ENCODE measurements at places on chromosomes 7 and 10.
A peak's percentile ranks its signal among the peaks of the same experiment; 100 is the strongest.

GRCh38 chr10:74047871-74048270, 50.0 kb downstream of the VCL start:
- H3K4me1 ChIP-seq: no peaks in the 10 kb centered on the region
- no peaks in the 10 kb centered on the region for H3K27me3 ChIP-seq
- no peak for DNase-seq
- H3K27ac ChIP-seq: no peak overlapping the region
- peaks cover 14% of the 10 kb centered on the region for H3K36me3 ChIP-seq
- no peak overlapping the region for H3K4me3 ChIP-seq

DNA sequence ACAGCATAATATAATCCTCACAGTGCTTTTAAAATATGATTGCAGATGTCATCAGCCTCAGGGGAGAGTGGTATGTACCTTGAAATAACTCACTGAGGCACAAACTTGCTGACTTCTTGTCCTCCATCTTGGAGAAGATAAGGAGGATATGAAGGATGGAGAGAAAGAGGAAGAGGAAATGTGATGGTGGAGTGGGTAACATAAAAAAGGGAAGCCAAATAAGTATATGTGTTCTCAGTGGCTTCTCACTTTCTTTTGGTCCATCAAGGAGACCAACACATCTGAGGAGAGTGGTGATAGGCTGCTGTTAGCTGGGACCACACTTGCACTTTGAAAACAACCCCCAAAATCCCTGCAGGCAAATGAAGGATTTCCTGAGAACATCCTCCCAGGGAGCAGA, 21.6 kb upstream of the ZNF37A start:
- no peak overlapping the region for H3K4me3 ChIP-seq
- DNase-seq: no peak
- no peaks in the 10 kb centered on the region for H3K27me3 ChIP-seq
- H3K4me1 ChIP-seq: no peaks in the 10 kb centered on the region
- no peaks in the 10 kb centered on the region for H3K36me3 ChIP-seq

GRCh38 chr7:105044449-105045070, 30.6 kb downstream of the KMT2E start:
- H3K36me3 ChIP-seq: peaks cover 19% of the 10 kb centered on the region
- no peaks in the 10 kb centered on the region for H3K4me1 ChIP-seq
- H3K27me3 ChIP-seq: no peaks in the 10 kb centered on the region
- no peak overlapping the region for H3K4me3 ChIP-seq
- no peak for DNase-seq

DNA sequence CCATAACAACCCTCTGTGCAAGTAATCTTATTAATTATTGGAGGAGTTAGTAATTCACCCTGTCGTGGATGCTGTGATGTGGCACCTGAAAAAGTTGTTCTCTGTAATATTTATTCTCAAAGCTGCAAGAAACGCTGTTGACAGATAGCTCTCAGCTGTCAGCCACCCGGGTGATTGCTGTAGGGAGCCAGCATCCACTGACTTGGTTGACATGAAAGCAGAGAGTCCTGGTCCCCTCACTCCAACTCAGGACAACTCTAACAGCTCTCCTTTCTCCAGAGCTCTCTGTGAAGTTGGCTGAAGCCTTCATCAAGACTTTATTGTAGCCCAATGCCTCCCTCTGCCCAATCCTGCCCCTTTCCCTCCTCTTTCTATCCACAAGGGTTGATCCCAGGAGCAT, 98.0 kb downstream of the FAM107B start:
- no peaks in the 10 kb centered on the region for H3K36me3 ChIP-seq
- H3K4me3 ChIP-seq: no peak overlapping the region
- no peak overlapping the region for H3K27ac ChIP-seq
- no peak for DNase-seq
- H3K27me3 ChIP-seq: no peaks in the 10 kb centered on the region

- peak; percentile 96 for DNase-seq
- no peaks in the 10 kb centered on the region for H3K4me1 ChIP-seq
- no peak overlapping the region for H3K4me3 ChIP-seq
- H3K27ac ChIP-seq: no peak overlapping the region
Observed at GRCh38 chr7:937856-938484, 16.5 kb downstream of the ADAP1 start.

DNA sequence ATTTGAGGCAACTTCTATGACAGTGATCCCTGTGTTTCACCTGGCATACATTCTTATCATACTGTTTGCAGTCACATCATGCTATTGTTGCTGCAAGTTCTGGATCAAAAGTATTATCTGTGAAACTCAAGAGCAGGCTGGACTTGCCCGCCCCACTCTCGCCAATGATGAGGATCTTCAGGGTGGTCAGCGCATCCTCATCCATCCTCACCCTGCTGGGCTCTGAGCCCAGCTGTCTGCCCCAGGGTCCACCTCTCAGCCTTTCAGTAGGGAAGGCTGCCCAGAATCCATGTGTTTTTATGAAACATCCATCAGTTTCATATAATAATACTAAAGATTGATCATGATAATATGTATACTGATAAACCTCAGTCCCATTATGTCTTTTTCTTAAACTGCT, 55.4 kb upstream of the KIF5B start:
- no peak overlapping the region for H3K4me3 ChIP-seq
- H3K27me3 ChIP-seq: no peaks in the 10 kb centered on the region
- no peaks in the 10 kb centered on the region for H3K36me3 ChIP-seq
- H3K27ac ChIP-seq: no peak overlapping the region
- DNase-seq: peak; percentile 5

GRCh38 chr7:47125529-47125928, 456.4 kb downstream of the TNS3 start:
- no peaks in the 10 kb centered on the region for H3K36me3 ChIP-seq
- H3K4me1 ChIP-seq: no peaks in the 10 kb centered on the region
- DNase-seq: no peak
- H3K4me3 ChIP-seq: no peak overlapping the region
- H3K27ac ChIP-seq: no peak overlapping the region
- H3K27me3 ChIP-seq: no peaks in the 10 kb centered on the region

DNA sequence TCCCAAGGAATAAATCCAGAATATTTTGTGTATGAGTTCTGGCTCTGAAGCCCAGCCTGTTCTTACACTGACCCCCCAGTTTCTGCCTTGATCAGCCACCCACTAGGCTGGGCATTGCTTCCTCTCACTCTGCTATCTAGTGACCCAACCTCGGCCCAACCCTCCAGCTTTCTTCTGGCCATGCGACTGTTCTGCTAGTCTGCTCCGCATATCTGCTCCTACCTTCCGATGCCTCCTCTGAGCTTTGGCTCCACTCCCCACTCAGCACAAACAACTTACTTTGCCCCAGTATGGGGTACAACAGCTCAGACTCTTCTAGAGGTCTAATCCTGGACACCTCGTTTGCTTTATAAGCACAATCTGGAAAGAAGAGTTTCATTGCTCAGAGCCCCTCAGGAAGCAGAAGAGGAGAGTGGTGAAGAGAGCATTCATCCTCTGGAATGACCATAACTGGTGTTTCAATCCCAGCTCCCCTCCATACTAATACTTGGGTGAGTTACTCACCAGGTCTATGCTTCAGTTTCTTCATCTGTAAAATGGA, 99.6 kb downstream of the NPSR1 start:
- no peaks in the 10 kb centered on the region for H3K27me3 ChIP-seq
- H3K4me1 ChIP-seq: no peaks in the 10 kb centered on the region
- H3K4me3 ChIP-seq: no peak overlapping the region
- H3K27ac ChIP-seq: no peak overlapping the region
- H3K36me3 ChIP-seq: no peaks in the 10 kb centered on the region
- no peak for DNase-seq

DNA sequence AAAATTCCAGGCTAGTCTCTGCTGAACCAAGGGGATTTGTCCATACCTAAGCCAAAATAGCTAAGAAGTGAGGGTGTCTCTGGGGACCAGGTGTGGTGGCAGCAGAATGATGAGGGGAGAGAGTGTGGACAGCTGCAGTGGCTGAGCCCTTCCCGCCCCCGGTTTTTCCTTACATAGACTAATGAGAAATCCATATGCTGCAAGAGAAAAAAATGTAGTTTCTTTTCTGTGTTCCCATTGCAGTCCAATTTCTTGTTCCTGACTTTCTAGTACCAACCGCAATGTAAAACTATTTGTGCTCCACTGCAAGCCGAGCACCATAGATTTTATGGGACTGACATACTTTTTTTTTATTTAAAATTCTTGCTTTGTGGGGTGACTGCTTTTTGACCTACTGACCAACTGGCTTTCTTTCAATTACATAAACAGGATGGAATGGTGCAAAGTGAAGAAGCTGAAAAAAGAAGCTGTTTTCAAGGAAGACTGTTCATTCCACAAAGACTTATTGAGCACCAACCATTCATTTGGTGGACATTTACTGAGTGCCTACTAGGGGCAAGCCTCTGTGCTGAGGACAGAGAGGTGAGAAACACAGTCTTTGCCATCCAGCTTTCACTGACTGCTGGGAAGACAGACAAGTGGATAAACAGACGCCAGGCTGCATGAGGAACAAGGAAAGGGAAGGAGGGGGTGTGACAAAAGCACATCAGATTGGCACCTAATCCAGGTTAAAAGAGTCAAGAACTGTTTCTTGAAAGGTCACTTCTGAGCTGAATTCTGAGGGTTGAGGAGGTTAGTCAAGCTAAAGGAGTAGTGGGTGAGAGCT, 9.8 kb downstream of the CEP41 start:
- no peak overlapping the region for H3K27ac ChIP-seq
- DNase-seq: no peak

DNA sequence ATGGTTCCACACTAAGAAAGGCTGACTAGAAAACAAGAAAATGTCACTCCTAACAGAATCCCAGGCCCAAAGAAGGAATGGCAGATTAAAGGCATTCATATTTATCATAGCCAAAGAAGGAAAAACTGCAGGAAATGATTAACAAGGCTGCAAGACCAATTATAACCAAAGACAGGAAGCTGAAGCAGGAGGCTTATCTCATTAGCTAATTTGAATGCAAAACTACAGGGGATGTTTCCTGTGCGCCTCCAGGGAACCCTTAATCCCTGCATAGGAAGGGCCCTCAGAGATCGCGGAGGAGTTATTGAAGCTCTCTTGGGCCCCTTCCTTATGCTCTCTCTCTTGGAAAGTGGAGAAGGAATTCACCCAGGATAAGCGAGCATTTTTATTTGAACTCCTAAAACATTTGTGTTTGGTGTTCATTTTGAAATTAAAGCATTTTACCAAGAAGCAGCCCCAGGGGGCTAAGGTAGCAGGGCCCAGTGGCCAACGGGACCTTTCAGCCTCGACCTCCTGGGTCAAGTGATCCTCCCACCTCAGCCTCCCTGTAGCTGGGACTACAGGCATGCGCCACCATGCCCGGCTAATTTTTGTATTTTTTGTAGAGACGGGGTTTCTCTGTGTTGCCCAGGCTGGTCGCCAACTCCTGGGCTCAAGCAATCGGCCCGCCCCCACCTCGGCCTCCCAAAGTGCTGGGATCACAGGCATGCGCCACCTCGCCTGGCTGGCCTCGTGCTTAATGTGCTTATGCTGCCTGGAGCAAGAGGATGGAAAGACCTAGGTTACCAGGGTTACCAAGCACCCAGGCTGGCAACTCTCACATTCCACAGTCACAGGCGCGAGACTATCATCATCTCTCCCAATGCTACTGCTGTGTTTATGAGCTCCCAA, 24.1 kb upstream of the PROSER2 start:
- DNase-seq: no peak
- H3K4me1 ChIP-seq: no peaks in the 10 kb centered on the region
- no peaks in the 10 kb centered on the region for H3K36me3 ChIP-seq
- H3K27me3 ChIP-seq: no peaks in the 10 kb centered on the region

GRCh38 chr10:123683865-123684264, 17.7 kb downstream of the GPR26 start:
- no peaks in the 10 kb centered on the region for H3K4me1 ChIP-seq
- H3K4me3 ChIP-seq: no peak overlapping the region
- DNase-seq: no peak
- H3K36me3 ChIP-seq: no peaks in the 10 kb centered on the region
- no peak overlapping the region for H3K27ac ChIP-seq

GRCh38 chr10:58326967-58327381, 7.8 kb upstream of the UBE2D1 start:
- H3K4me1 ChIP-seq: no peaks in the 10 kb centered on the region
- no peaks in the 10 kb centered on the region for H3K36me3 ChIP-seq
- no peak overlapping the region for H3K27ac ChIP-seq
- peak; percentile 16 for DNase-seq
- no peak overlapping the region for H3K4me3 ChIP-seq
- no peaks in the 10 kb centered on the region for H3K27me3 ChIP-seq

DNA sequence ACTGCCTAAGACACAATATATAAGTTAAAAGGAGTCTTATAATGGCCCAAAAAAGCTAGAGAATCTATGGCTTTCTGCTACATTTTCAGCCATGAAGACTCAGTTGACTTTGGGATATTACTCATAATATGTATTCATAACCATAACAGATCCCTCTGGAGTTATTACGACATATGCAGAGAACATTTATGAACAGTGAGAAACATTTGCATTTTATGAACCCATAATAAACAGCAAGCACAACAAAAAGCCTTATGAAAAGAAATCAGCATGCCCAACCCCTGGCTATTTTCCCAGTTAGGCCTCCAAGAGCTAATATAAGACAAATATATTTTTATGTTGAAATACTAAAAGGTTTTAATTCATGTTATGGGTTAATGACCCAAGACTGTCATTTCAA, 52.4 kb downstream of the ARMH3 start:
- peaks cover 8% of the 10 kb centered on the region for H3K36me3 ChIP-seq
- no peak overlapping the region for H3K27ac ChIP-seq
- no peaks in the 10 kb centered on the region for H3K4me1 ChIP-seq

DNA sequence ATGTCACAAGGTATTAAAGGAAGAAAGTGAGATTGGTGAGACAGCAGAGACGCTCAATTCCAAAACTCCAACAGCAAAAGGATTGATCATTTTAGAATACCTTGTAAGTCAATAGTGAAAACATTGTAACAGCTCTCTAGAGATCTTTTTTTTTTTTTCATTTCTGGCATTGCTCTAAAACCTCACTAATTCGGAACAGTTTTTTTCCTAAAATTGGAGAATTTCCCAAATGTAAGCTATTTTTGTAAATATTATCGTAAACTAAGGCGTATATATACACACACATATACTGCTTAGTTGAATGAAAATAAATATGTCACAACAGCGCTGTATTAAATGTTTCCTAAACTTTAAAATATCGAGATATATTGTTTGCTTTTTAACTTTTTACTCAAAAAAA, 30.6 kb upstream of the CELF2 start:
- H3K27ac ChIP-seq: no peak overlapping the region
- DNase-seq: no peak
- no peaks in the 10 kb centered on the region for H3K27me3 ChIP-seq
- no peaks in the 10 kb centered on the region for H3K36me3 ChIP-seq
- H3K4me1 ChIP-seq: no peaks in the 10 kb centered on the region

DNA sequence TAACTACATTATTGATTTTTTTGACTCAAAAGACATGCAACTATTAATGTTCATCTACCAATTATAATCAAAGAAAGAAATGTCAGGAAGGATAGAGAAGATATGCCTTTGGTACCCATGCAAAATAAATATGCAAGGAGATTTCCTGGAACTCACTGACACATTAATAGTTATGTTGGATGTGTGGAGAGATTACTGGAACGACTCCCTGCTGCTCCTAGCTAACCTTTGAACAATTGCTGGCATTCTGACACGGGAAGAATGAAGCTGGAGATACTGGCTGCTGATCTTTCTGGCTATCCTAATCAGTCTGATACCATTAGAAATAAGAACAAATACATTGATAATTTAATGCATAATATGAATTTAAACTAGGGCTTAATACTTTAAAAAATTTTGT, 507.9 kb upstream of the NRG3 start:
- no peak overlapping the region for H3K27ac ChIP-seq
- no peaks in the 10 kb centered on the region for H3K27me3 ChIP-seq
- DNase-seq: no peak
- H3K36me3 ChIP-seq: no peaks in the 10 kb centered on the region
